NB4 (cell line): ENCODE measurements at places on chromosomes 2 and 18.

DNA sequence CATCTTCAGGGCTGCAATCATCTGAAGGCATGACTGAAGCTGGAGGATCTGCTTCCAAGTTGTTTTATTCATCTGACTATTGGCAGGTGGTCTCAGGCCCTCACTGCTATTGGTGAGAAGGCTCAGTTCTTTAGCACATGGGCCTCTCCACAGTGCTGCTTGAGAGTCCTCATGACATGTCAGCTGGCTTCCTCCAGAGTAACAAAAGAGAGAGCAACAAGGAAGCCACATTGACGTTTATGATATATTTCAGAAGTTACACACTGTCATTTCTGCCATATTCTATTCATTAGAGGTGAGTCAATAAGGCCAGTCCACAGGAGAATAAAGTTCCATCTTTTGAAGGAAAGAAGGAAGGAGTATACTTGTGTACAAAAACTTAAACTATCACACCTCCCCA is 7.9 kb upstream of the SIGLEC15 start:
- no peak for DNase-seq

DNA sequence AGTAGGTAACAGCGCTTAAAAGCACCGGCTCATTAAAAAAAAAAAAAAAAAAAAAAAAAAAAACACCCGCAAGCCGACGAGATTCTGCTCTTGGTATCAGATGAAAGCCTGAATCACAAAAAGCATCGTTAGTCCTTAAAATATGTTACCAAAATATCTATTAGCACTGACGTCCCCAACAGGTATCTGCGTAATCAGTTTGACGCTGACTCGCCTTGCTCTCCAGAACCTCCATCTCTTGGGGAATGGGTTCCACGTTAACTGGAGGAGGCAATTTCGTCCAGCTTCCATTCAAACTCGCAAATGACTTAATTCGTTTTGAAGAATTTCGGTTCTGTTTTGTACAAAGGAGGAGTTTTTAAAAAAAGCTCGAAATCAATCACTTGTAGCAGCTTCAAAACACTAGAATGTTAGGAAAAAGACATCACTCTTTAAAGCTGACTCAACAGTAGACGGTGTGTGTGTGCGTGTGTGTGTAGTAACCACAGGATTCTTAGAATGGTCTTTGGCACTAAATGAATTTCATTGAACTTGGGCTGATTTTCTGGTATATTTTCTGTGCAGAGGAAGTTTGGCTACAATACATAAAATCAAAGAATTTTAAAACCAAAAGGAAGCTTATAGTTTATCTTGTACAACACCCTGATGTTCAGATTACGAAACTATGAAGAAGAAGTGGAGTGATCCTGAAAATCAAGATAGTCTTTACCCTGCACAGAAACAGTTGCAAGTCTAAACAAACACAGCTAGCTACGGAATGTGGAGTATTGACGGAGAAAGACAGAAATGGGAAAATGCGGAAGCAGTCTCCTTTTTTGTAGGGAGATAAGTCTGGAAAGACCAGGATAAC is 1.1 kb upstream of the PGAP1 start:
- peak; percentile 55 for DNase-seq

- DNase-seq: no peak
Observed at GRCh38 chr2:150607390-150607811, 119.9 kb upstream of the RND3 start.

DNA sequence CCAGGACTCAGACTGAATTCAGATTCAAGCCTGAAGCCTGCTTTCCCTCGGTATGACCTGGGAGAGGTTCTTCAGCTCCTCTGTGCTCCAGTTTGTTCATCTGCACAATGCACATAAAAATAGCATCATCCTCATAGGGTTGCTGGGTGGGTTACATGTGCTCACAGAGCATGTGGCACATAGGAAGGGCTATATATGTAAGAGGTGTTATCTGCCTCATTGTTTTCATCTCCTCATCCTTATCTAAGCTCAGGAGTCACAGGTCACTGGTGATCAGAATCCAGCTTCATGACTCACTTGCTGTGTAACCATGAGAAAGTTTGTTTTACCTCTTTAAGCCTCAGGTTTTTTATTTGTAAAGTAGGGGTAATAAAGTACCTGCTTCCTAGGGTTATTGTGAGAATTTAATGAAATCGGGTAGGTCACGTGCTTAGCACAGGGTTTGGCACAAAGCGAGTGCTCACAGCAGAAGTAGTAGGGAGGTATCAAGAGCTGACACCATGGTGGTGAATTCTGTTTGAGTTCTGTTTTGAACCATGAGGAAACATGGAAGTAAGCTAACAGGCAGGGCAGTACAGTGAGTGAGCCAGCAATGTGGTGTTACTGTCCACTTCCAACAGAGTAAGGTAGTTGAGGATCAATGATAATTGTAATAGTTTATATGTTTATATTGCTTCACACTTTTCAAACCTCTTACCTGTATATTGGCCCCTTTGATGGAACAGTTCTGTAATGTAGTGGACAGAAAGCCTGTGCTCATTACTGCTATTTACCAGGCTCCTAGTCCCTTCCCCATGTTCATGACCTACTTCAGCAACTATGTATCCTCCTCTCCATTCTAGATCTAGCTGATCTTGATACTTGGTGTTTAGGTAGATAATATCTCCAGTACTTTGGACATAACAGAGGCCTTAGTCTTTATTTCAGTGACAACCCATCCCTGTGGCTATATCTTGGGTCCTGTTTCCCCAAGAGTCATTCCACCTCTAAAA is 141.4 kb upstream of the LTBP1 start:
- DNase-seq: no peak

DNA sequence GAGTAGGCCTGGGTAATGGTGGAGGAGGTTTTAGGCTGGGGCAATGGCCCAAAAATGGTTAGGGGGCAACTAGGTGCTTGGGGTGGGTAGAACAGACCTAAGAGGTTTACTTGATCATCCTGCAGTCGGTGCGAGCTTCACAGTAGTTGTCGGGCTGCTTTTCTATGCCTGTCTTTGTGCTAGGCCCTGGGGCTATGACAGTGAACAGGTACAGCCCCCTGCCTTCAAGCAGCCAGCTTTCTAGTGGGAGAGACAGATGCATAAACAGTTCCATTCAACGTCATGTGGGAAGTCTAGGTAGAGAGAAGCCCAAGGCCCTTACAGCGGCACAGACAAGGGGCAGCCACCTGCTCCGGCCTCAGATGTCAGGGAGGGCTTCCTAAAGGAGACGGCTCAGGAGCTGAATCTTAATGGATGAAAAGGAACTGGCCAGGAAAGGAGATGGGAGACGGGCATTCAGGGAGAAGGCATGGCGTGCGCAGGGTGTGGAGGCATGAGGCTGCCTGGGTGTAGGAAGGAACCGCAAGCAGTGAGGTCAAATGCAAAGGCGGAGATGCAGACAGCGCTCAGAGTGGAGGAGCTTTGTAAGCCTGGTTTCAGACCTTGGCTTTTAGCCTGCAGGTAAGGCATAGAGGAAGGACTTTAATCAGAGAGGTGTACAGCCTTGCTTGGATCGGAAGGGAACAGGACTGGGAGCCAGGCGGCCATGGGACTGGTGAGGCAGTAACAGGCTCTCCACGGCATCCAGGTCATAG is 6.0 kb downstream of the CTIF start:
- DNase-seq: no peak

- peak; percentile 59 for DNase-seq
Observed at GRCh38 chr2:8352296-8352695, 329.6 kb upstream of the ID2 start.

GRCh38 chr18:54880395-54881105 is 52.3 kb downstream of the RAB27B start:
- no peak for DNase-seq

- DNase-seq: no peak
Observed at GRCh38 chr2:191202881-191203397, 42.3 kb upstream of the MYO1B start.

- DNase-seq: no peak
Observed at GRCh38 chr2:19365126-19365525, 6.7 kb upstream of the OSR1 start.

DNA sequence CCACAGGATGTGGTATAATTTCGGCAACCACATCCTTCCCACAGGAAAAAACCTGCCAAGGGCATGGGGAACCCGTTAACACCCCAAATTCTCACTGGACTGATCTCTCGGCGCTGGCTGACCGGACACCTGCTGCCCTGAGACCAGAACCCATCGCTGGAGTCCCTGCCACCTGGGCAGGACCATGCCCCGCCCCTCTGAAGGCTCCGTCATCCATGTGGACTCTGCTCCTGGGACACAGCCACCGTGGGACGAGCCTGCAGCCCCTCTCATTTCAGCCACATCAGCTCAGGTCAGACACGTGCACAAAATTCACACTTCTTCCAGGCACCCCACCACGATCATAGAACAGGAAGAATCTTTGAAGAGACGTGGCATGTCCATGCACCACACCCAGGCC is 108.2 kb downstream of the ZNF516 start:
- no peak for DNase-seq

- DNase-seq: no peak
Observed at GRCh38 chr2:191688934-191689695, 11.2 kb downstream of the NABP1 start.

GRCh38 chr18:7727361-7728076 is 160.4 kb downstream of the PTPRM start:
- no peak for DNase-seq

GRCh38 chr2:149741646-149742045 is 154.1 kb upstream of the MMADHC start:
- DNase-seq: no peak

- DNase-seq: peak; percentile 87
Observed at GRCh38 chr2:43199492-43200488, 26.6 kb downstream of the ZFP36L2 start.

GRCh38 chr2:188659656-188660406 is 314.3 kb upstream of the COL3A1 start:
- no peak for DNase-seq

DNA sequence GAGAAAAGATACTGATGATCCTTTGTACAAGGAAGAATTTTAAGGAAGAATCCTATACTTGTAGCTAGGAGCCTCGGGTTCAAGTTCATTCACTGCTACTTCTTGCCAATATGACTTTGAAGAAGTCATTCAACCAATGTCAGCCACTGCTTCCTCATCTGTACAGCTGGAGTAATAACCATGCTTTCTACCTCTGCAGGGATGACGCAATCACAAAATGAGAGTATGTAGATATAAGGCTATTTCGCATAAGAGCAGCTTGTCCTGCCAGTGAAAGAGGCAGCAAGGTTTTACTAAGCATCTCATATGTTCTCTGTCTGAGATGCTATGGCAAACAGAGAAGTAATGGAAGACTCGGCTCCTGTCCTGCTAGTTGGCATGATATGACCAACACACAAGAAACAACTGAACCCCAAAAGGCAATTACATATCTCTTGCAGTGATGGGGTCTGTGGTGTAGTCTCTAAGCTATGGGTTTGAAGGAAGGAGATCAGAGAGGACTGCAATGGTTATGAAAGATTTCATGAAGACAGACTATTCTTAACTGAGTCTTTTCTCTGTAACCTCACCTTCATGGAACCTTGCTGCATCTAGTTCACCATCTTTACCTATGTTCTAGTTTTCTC is 9.2 kb downstream of the AAK1 start:
- peak; percentile 91 for DNase-seq

DNA sequence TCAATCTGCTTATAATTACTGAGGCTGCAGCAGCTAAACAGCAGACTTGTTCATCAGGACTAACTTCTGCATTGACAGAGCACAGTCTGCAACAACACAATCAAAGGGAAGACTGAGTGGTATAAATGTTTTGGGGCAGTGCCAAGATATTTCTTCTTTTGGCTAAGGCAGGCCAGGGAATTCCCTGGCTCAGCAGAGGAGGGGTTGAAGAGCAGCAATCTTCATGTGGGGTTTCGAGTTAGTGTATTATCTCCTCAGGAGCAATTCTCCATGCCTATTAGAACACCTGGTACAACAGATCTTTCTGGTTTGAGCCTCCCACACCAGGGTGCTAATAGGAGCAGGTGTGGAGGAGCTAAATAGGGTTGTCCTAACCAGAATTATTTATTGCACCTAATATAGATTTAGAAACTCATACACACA is 103.0 kb upstream of the STK17B start:
- DNase-seq: peak; percentile 42

DNA sequence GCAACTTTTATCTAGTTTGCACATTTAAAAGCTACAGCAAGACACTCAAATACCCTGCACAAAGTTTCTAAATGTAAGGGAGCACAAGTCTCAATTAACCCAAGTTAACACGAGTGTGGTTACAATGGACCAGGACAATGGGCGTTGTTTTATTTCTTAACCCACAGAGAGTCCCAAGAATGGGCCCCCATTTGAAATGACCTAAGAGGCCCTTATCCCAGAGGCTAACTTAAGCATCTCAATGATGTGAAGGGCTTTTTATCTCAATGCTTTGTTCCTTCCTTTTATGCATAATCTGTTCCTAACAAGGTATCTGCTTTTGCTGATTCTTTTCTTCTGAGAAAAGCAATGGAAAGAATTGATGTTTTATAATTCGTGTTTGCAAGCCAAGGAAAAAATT is 151.5 kb upstream of the SALL3 start:
- DNase-seq: no peak

GRCh38 chr2:173226899-173227698 is 127.6 kb upstream of the CDCA7 start:
- DNase-seq: no peak

DNA sequence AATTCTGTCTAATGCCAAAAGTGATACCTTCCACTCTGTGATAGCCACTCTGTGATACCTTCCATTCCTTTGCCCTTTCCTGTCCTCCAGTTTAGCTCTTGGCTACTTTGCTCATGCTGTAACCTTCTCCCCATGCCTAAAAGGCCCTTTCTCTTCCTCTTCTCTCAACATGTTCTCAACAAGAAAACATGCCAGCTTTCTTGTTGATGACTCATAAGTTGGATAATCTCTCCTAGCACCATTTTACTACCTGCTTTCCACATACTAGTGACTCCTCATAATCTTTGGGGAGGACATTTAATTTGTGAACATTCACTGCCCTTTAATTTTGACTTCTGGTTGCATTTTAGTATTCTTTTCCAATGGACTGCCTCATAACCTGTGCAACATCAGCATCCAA is 55.9 kb upstream of the NT5C1B start:
- no peak for DNase-seq

DNA sequence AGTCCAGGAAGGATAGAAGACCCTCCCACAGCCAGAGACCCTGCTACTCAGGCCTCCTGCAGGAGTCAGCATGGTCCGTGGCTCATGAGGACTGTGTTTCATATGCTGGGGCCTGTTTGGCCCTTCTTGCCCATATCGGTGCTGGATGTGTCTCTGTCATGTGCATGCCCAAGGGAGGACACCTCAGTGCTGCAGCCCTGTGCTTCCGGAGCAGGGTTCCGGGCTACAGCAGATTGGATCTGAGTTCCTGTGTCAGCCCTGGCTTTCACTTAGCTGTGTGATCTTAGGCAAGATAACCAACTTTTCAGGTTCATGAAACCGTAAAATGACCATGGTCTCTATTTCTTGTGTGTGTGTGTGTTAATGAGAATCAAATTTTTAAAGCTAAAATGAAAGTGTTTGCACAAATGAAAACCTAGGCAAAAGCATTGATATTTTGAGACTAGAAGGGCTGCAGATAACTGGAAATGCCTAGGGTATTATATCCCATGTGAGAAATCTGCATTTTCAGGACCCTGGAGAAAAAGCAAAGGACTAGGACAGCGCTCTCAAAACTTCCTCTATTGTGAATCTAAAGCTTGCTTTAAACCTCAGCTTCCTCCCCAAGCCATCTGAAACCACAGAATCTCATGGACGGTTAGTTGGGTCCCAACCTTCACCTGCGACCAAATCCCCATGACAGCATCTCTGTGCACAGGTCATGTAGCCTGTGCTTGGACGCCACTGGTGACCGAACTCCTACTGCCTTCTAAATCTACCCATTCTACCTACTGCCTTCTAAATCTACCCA is 58.8 kb upstream of the CAPN13 start:
- DNase-seq: peak; percentile 73
